ENCODE measurements at places on chromosomes 7 and 10.

DNA sequence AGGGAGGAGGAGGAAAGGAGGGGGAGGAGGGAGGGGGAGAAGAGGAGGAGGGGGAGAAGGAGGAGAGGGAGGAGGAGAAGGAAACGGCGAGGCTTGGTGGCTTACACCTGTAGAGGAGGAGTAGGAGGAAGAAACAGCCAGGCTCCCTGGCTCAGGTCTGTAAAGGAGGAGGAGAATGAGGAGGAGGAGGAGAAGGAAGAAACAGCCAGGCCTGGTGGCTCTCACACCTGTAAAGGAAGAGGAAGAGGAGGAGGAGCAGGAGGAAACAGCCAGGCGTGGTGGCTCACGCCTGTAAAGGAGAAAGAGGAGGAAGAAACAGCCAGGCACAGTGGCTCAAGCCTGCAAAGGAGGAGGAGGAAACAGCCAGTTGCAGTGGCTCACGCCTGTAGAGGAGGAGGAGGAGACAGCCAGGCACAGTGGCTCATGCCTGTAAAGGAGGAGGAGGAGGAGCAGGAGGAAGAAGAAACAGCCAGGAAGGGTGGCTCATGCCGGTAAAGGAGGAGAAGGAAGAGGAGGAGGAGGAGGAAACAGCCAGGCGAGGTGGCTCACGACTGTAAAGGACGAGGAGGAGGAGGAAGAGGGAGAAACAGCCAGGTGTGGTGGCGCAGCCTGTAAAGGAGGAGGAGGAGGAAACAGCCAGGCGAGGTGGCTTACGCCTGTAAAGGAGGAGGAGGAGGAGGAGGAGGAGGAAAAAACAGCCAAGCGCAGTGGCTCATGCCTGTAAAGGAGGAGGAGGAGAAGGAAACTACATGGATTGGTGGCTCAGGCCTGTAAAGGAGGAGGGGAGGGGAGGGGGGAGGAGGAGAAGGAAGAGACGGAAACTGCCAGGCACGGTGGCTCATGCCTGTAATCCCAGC lies 14.9 kb upstream of the CRCP start:
- DNase-seq = peak; percentile 32

- no peak for DNase-seq
Measured at GRCh38 chr7:102890292-102890970, 22.4 kb upstream of the LRRC17 start.

- DNase-seq = no peak
Measured at GRCh38 chr7:108188724-108189123, 58.6 kb upstream of the LAMB4 start.

DNA sequence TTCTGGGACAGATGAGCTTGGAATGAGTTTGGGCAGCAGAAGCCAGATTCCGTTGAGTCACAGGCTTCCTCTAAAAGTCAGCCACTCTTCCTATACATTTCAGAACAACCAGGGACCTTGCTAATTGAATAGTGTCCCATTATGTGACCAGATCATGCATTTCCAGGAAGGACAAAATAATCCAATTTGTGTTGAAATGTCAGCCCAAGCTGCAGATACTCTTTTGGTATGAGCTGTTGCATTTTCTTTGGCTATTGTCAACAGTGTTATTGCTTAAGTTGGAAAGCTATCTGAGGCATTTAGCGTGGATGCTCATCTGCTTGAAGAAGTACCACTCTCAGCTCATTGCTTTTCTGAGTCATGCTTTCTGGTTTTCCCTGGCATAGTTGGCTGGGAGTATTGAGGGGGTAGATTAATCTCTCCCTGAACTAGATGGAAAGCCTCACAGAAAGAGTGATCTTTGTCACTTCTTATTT lies 223.7 kb upstream of the HABP2 start:
- DNase-seq = no peak

DNA sequence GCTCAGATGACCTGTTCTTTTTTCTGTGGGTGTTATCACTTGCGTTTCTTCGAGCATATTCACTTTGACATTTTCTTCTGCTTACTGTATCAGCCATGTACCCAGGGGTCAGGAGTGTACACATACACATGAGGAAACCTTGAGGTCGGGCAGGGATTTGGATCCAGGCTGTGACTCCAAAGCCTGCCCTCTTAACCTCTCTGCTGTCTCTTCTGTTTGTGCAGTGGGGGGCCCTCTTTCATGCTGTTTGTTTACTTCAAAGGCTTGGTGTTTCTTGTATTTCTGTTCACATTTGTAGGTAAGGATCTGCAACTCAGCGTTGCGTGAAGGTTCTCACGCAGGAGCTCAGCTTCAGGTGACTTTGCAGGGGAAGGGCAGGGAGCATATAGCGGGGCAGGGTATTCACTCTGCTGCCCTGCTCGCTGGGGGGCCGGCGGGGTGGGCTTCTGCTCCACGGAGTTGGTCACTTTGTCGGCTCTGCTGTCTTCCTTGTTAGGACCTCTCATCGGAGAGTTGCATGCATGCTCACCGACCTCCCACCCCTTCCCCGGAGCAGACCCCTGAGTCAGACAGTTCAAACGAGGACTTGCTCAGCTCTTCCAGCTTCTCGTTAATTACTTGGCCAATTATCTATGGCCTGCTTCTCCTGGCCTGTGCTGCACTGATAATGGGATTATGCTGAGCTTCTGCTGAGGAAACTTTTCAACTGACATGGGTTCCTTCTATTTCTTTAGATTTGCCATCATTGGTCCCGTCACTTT lies 77.5 kb downstream of the SDK1 start:
- no peak for DNase-seq

GRCh38 chr10:133489816-133490588 lies 36.3 kb downstream of the SCART1 start:
- peak; percentile 50 for DNase-seq

DNA sequence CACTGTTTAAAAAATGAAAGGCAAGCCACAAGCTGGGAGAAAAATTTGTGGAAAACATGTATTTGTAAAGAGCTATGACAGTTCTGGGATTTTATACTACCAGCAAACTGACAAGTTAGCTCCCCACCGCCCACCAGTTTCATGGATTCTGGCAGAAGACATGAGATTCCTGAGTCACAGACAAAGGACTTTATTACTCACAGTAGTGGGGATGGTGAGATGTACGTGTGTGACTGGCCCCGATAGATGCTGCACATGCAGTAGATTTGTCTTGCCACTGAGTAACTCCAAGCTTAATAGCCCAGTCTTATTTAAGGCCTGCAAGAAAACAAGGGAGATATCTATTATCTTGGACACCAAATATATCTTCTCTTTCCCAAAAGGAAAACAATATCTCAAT lies 281.7 kb downstream of the AHR start:
- no peak for DNase-seq

DNA sequence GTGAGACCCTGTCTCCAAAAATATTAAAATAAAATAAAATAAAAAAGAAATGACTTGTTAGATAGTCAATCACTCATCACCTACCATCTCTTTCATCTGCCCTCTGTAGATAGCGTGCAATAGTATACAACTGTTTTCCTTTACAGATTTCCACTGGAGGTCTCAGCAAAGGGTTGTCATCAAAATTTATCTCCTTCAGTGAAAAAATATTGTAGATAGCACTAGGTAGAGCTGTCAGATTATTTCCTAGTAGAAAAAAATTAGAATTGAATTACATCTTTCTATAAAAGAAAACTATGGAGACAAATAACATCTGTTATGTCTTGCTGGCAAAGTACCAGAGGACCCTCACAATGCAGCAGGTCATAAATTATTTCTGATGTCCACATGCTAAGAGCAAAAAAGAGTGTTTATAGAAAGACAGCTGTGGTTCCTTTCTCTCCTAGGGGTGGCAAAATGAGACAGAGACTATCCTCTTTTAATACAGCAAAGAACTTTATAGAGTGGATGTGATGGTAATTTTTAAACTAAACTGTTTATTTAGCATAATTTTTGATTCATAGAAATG lies 16.3 kb upstream of the CYP51A1 start:
- no peak for DNase-seq

- no peak for DNase-seq
Measured at GRCh38 chr10:5736591-5736990, 52.0 kb downstream of the TASOR2 start.

DNA sequence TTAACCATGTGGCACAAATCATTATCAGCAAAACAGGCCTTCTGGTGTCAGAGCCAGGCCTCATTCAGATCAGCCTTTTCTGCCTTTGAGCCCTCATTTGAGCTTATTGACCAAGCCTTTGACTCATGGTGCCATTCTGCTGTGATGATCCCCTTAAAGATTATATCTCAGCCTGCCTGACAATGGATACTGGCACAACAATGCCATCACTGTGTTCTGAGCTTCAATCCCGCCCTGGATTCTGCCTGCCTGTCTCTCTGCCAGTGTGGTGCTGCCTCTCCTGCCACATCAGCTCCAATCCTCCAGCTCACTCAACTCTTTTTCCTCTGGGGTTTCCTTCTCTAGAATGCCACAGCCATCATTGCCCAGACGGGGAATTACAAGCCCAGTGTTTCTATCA lies 52.6 kb downstream of the SRI start:
- no peak for DNase-seq

DNA sequence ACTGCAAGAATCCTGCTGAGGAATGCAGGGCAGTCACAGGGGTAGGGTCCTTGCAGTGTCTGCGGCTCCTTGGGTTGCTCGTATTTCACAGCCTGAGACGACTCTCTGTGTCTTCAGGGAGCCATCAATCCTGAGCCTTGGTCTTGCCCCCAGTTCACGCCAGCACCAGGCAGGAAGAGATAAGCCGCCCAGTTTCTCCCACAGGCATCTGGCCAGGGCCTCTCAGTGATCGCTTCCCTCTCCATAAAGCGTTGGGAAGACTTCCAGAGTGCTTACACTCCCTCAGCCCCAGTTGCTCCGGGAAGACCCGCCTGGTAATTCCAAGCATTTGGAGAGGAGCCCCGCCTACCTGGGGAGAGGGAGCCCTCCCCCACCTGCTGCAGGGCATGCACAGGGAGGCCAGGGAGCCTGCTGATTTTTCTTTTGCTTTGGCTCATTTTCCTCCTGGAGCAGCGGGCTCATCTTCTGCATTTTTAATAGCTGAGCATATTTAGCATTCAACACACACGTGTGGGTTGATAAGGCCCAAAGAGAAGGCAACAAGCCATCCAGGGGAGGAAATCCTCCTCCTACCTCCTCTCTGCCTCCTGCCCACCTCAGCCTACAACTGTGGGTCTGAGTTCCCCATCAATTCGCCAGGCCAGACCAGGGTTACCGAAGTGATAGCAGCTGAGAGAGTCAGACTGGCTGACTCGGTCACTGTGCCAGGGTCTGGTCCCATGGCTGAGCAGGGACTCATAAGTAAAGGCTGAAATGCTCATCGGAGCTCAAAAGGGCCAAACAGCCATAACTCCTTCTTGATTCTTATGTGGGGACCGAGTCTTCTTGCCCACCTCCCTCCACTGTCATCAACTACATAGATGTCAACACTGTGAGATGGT lies 74.4 kb upstream of the EFCAB10 start:
- DNase-seq = no peak

DNA sequence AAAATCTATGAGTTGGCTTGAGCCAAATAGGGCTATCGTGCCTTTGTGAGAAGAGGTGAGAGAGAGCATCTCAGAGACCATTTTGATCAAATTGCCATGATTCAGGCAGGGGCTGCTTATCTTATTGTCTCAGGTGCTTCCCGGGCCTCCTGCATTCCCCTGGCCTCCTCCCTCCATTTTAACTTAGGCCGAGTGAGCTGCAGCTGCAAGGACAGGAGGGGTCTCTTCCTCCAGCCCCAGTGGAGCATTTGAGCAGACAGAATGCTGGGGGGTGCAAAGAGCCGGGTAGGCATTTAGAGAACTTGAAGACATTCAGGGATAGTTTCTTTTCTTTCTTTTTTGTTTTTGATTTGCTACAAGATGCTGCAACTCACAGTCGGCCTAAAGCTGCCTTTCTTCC lies 59.0 kb downstream of the BUB3 start:
- no peak for DNase-seq

GRCh38 chr7:50119815-50120637 lies 27.0 kb upstream of the ZPBP start:
- peak; percentile 58 for DNase-seq

GRCh38 chr7:39510864-39511354 lies 55.3 kb upstream of the YAE1 start:
- no peak for DNase-seq

GRCh38 chr7:32074787-32075585 lies 4.8 kb upstream of the PDE1C start:
- no peak for DNase-seq

- no peak for DNase-seq
Measured at GRCh38 chr7:42574685-42575084, 337.2 kb downstream of the C7orf25 start.

- DNase-seq = no peak
Measured at GRCh38 chr7:36283711-36284130, 105.9 kb upstream of the ANLN start.

GRCh38 chr7:140326116-140326928 lies 72.0 kb downstream of the SLC37A3 start:
- DNase-seq = peak; percentile 25

- no peak for DNase-seq
Measured at GRCh38 chr10:8776926-8777622, 722.6 kb downstream of the GATA3 start.

DNA sequence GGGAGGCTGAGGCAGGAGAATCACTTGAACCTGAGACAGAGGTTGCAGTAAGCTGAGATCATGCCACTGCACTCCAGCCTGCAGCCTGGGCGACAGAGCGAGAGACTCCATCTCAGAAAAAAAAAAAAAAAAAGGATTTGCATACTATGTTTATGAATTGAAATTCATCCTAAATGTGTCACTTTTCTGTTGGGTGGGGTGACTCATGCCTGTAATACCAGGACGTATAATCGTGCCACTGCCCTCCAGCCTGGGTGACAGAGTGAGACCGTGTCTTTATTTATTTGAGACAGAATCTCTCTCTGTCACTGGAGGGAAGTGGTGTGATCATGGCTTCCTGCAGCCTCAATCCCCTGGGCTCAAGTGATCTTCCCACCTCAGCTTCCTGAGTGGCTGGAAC lies 5.8 kb downstream of the ZNF212 start:
- DNase-seq = no peak

GRCh38 chr10:91226093-91226492 lies 5.6 kb downstream of the PCGF5 start:
- DNase-seq = no peak

DNA sequence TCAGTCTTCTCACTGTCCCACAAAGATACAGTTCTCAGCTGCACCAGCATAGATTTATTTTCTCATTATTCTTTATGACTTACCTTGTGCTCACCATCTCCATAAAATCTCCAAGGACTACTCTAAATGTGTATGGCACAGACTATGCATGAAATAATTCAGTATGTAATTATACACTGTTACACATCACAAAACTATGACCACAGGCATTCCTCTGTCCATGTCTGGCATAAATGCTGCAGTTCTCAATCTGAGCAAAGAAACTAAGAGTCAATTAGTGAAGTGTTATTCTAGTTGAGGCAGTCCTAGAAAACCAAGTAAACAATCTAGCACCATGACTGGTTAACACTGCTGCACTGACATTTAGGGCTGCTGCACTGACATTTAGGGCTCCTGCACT lies 2.7 kb downstream of the CYCS start:
- no peak for DNase-seq

- DNase-seq = no peak
Measured at GRCh38 chr10:88232029-88232895, 350.9 kb downstream of the RNLS start.

DNA sequence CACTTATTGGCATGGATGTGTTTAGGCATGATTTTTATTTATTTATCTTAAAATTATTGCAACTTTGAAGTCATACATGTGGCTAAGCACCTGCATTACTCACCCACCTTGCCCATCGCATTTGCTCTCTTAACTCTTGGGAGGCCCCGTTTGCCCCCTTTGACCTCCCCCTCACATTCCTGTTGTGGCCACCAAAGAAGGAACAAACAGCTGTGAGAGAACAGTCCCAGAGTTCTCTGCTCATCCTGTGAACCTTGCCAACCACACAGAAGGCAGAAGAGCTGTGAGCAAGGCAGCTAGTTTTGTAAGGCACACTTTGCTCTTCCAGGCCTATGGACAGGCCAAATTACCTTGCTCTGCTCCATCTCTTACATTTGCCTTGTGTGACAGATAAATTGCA lies 23.6 kb upstream of the FGL2 start:
- DNase-seq = no peak

Data from stimulated activated naive CD8-positive, alpha-beta T cell treated with anti-CD3 and anti-CD28 coated beads, Interleukin-15, amount 100 ng/mL, for 72 hours (primary cell).